ENCODE measurements at places on chromosomes 1 and 21.
A peak's percentile ranks its signal among the peaks of the same experiment; 100 is the strongest.

DNA sequence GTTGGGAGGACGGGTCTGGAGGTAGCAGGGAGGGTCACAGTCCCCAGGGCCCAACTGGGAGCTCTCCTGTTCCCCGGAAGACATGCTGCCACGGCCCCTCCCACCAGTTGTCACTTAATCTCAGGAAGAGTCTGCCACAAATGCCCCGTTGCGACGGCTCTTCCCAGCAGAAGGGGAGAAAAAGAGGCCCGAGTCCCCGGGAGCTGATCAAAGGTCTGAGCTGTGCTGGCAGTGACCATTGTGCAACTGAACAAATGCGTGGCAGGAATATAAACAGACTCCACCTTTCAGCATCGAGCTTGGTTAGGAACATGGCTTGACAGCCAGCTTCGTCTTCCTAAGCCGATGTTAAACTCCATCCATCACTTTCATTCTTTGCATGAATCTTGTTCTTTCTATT is 27.8 kb upstream of the ZBTB21 start:
- DNase-seq: no peak

- no peak for DNase-seq
Observed at GRCh38 chr1:195462646-195463045, 1145.6 kb downstream of the KCNT2 start.

GRCh38 chr1:236108027-236108648 is 34.2 kb upstream of the GPR137B start:
- DNase-seq: no peak

DNA sequence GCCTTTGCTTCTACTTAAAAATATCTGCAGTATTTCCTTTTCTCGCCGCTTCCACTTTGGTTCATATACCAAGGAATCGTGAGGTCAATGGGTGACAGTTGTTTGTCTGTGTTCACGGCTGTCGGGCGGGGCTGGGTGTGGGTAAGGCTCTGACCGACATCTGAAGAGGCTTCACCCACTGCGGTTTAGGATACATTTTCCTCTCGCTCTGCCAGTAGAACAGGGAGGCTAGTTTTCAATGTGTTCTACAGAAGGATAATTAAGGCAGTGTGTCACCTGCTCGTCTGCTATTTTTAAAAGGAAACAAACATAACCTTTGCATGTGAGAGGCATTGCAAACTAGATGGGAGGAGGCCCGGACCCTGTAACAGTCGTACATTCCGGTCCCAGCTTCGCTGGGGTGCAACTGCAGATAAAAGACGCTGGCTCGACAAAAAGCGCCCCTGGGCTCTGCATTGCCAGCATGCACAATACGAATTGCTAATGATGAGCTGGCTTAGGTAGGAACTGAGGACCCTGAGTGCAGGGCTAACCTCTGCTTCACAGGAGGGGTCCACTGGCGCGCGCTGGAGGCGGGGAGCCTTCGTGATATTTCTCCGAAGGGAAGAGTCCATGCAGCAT is 8.5 kb upstream of the ERG start:
- no peak for DNase-seq

GRCh38 chr1:228291906-228292608 is 84.2 kb downstream of the OBSCN start:
- DNase-seq: no peak

- no peak for DNase-seq
Observed at GRCh38 chr1:243827206-243827605, 22.8 kb downstream of the AKT3 start.

GRCh38 chr1:31865728-31866449 is 50.1 kb upstream of the SPOCD1 start:
- no peak for DNase-seq

DNA sequence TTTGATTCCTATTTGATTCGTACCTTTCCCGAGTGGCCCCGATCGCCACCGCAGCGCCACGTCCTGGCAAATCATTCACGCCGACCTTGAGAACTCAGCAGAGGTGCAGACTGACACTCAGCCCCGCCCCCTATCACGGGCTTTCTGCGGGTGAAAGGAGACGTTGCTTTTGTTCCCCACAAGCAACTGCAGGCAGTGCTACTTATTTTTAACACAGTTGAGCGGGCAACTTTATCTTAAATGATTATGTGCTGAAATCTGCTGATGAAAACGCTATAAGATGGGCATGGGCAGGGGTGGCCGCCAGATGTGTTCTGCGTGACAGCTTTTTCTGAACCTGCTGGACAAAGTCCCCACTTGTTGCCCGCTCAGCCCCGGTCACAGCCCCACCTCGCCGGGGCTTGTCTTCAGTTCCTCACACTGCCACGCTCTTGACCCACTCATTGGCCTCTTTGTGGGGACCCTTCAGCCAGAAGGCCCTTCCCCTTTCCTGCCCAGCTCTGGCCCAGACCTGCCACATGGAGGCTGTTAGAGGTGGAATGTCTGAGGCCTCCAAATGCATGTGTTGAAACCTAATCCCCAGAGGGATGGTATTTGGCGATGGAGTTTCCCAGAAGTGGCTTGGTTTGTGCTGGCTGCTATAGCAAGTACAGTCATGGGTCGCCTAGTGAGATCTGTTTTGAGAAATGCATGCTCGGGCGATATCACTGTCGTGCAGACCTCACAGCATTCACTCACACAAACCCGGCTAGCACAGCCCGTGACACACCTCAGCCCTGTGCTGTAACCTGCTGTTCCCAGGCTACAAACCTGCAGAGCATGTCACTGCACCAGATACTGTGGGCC is 15.7 kb upstream of the PDXK start:
- DNase-seq: peak; percentile 57

DNA sequence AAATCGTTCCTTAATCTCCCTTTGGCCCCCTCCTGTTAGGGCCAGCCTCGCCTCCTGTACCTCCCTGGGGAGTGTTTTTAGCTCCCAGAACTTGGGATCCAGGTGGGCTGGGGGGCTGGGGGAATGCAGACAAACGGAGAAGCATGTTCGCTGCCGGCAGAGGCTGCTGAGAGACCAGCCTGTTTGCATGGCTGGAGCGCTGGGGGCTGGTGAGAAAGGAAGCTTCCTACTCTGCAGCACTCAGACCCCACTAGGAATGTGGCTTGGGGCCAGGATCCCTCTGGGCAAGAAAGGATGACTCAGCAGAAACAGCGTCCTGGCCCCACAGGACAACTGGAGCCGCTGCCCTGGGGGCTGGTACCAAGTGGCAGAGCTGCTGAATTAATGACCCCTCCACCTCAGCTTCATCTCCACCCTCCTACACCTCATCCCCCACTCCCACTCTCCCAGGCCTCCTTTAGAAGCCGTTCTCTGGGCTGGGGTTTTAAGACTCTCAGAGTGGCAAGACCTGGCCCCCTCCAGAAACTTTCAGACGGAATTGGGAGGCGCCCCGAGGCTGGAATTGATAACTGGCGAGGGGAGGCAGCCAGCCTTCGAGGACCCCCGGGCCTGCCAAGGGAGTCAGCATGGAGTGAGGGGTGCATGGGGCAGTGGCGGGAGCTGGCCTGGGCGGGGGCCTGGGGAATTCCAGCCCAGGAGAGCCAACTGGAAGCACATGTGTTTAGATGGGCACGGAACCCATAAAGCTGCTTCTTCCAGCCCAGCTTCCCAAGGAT is 28.5 kb upstream of the EPS8L3 start:
- peak; percentile 62 for DNase-seq
